ENCODE measurements at places on chromosomes 2 and 18.

DNA sequence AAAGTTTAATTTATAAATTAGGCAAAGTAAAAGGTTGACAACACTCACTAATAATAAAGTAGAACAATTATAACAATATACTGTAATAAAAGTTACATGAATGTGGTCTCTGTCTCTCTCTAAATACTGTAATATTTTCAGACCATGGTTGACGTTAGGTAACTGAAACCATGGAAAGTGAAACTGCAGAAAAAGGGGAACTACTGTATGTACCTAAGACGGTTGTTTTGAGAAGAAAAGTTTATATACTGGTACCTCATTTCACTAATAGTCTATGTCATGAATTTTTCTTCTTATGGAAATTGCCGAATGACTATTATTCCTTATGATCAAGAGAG, 166.7 kb upstream of the ZNF521 start:
- no peak for DNase-seq

DNA sequence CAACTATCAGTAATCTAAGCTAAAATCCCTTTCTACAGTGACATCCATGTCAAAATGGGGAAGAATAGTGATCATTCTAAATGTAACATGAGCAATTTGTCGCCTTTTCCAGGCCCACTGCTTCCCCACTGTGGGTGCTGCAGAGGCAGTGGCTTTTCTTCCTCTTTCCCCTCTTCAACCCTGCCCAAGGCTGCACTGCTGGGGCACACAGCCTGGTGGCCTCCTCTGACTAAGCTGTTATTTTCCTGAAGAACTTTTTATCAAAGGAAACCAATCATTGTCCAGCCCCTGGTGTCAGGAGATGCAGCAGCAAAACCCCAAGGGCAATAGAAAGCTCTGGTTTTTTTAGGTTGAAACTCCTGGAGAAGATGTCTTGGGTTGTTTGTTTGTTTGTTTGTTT, 117.6 kb upstream of the KLF7 start:
- no peak for DNase-seq

- no peak for DNase-seq
These were observed 33.3 kb downstream of the NIF3L1 start for GRCh38 chr2:200922439-200922838.

DNA sequence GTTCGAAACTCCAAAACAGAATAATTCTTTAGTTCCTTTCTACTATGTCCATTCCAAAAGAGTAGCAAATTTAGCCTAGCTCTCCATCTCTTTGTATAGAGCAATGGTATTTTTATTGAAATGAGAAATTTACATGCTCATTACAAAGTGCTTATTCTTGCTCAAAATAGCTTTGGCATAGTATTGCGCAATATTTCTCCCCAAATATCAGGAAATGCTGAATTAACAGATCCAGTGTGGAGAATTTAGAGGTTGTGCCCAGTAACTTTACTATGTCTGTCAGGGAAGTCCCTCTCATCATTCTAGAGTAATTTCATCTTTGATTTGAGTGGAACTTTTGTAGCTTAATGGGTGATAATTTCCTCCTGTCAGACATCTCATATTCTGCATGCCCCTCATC, 425.9 kb upstream of the PIK3C3 start:
- no peak for DNase-seq

- no peak for DNase-seq
These were observed 217.3 kb downstream of the NYAP2 start for GRCh38 chr2:225616848-225617247.

- no peak for DNase-seq
These were observed 9.1 kb downstream of the ALPI start for GRCh38 chr2:232465061-232465460.

GRCh38 chr2:200525551-200525881, 491 bp upstream of the SGO2 start:
- no peak for DNase-seq

DNA sequence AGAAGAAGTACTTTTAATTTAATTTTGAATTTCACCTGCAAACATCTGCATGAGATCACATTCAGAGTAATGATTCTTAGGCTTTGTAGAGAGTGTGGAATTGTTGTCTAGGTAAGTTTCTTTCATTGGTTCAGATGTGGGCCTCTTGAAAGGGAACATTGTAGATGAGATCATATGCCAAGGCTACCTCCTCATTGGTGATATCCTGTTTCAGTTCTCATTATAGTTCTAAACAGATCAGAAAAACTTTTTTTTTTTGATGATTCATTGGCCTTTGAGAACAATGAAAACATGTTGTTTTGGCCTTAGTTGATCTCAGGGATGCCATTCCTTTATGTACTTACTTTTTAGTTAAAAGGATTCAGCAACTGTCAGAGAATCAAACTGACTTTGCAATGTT, 44.5 kb downstream of the EML6 start:
- peak; percentile 52 for DNase-seq

- DNase-seq, result no peak
These were observed 199.4 kb downstream of the ZEB2 start for GRCh38 chr2:144320491-144320890.

- DNase-seq, result peak; percentile 9
These were observed 781.3 kb upstream of the ID2 start for GRCh38 chr2:7900593-7900992.

DNA sequence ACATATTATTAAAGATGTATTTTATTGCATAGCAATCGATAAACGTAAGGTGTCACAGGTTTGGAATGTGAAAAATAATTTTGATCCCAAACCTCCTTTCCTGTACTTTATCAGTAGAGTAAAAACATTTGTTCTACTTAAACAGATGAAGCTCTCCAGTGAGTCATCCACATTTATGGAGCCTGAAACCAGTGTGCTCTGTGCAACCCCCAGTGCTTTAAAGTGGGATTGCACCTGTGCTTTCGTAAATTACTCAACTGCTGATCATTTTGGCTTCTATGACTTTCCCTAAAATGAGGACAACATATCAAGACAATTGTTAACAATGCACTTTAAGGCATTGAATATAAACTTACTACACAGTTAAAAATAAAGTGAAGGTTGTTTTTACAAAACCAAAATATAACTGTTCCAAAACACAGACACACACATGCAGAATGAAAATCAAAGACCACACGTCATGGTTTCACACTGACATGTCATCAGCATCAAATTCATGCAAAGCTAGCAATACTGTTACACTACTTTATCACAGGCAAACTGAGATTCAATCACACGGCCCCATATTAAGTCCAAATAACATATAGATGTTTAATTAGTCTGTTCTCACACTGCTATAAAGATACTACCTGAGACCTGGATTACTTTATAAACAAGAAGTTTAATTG, 9.7 kb downstream of the TMEM18 start:
- peak; percentile 35 for DNase-seq

- no peak for DNase-seq
These were observed 2.5 kb downstream of the COL3A1 start for GRCh38 chr2:188976545-188977268.

DNA sequence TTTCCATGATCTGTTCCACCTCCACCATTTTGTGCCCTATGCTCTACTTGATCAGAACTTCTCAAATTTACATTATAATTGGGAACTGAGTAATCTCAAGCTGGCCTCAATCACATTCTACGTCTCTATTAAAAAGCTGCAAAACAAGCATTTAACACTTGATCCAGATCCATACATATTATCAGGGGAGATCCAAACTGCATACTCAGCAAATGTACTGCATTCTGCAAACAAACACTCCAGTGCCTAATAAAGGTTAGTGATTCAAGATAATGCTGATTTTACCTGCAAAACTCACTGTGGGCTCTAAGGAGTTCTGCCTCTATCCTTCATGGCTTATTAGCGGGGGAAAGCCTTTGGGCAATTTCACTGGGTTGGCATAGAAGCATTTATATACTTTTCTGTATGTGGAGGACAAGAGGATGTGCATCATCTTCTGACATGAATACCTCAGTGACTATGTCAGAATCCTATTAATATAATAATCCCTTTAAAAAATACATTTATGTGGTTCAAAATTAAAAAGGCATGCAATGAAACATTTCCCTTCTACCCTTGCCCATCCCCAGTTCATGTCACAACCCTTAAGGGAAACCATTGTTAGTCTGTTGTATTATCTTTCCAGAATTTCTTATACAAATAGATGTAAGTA, 40.2 kb downstream of the GALNT14 start:
- DNase-seq, result no peak

DNA sequence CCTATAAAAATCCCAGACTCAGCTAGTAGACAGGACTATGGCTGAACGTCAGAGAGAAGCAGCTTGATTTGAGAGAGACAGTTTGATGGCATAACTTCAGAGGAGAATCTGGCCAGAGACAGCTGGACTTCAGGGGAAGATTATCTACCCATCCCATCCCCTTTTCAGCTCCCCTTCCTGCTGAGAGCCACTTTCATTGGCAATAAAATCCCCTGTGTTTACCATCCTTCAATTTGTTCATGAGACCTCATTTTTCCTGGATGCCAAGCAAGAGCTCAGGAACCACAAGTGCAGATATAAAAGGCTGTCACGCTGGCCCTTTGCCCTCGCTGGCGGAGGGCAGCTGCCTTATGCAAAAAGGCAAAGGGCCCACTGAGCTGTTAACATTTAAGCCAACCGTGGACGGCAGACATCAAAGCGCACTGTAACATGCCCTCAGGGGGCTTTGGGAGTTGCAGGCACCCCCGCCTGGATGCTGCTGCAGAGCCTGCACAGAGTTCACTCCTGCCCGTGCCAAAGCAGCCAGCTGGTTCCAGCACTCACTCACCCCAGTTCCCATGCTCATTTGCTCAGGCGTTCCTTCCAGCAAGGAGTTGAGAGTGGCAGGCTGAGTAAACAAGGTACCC, 164.3 kb upstream of the PGAP1 start:
- DNase-seq, result peak; percentile 72

DNA sequence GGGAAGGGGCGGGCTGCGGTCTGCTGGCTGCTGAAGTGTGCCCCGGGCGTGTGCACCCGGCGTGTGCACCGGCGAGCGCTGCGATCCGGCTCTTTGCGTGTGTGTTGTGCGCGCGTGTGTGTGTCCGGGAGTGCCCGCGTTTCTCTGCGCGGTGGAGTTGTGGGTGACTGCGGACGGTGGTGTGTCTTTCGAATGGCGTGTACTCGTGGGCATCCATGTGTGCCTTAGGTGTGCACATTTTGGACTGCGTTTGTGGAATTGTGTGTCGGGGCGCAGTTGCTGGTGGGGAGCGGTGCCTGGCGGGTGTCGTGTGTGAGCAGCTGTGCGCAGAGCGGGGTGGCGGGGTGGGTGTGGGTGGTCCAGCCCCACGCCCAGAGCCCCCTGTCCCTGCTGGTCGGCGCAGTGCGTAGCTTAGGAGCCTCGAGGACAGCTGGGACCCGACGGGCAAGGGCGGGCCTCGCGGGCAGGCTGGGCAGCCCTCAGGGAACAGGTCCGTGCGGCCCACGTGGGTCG, 533 bp downstream of the HPCAL1 start:
- DNase-seq, result no peak

GRCh38 chr2:174764280-174765255, at the start of gene CHRNA1:
TSS of gene CHRNA1 (minus strand) at chr2:174764472. CDS start at chr2:174764394, 78 bp downstream.
- DNase-seq, result peak; percentile 54

DNA sequence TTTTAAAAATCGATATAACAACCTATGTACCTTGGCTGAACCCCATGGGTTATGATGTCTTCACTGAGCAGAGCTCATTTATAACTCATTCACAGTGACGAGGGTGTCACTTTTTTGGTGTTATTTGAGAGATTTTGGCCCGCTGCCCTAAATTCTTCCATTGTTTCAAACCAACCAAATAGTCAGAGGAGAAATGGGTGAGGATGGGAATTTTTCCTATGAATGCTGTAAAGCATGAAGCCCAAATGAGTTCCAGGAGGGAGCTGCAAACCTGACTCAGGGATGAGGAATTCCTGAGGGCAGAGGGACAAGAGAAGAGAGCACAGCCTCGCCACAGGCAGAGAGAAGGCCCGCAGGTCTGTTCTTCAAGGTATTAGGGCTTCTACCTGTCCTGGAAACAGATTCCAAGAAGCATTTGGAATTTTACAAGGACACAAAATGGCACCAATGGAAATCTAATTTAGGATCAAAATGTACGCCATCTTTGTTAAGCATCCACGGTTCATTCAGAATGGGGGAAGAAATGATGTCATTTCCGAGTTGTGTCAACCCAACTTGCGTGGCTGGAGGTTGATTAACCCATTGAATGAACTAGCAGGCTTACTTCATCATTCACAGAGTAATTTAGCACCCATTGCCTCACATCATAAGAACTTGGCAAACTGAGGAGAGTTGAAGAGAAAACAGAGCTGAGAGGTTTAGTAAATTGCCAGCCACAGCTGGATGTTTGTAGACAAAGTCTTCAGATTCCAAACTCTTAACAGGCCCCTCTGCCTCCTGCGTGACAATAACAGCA, 133.5 kb downstream of the LAMA3 start:
- DNase-seq, result no peak

DNA sequence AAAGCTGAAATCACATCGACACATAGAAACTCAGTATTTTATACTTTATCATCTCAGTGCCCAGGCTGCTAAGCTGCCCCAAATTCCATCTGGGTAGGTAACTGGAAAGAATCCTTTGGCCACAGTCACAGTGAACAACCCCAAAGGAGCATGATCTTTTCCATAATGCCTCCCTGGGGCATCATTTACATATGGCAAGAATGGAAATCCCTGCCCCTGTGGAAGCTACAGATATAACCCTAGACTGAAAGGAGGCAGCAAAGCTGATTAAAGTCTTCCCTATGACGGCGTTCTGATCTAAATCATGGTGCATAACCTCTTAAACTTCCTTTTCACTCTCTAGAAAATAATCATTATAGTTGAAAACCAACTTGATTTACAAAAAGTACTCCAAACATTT, 41.5 kb downstream of the MAP3K19 start:
- DNase-seq, result no peak

DNA sequence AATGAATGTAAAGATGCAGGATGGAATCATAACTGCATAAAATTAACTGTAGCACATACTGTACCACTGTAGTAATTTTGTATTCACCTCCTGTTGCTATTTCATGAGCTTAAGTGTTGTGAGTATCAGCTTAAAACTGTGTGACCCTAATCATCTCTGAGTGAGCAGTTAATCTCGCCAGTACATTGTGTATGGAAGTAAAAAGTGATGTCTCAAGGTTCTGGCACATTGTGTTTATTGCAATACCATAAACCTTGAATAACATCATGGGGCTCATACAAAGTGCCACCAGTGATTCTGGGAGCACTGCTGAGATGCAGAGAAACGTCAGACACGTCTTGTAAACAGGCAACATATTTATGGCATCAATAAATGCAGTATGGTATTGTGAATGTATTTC, 124.5 kb downstream of the PMAIP1 start:
- no peak for DNase-seq

GRCh38 chr18:79637921-79638909, 41.4 kb upstream of the CTDP1 start:
- DNase-seq, result no peak

DNA sequence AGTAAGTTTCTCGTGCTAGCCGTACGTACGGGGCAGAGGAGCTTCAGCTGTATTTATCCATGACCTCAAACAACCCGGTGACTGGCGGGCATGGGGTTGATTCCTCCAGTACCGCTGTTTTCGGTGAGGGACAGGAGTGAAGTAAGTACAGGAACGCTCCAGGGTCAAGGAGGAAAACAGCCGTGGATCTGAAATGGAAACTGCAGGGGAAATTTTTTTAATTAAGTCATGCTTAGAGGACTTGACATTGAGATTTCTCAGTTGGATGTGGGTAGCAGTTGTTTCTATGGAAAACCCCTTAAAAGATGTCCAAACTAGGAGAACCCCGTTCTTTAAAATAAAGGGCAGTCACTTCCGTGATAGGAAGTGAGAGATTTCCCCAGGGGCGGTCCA, 1.2 kb downstream of the RAB12 start:
- no peak for DNase-seq
